ENCODE measurements at places on chromosomes 3 and 15.

GRCh38 chr3:72371431-72371830 is 476.8 kb downstream of the SHQ1 start:
- no peak for DNase-seq

- DNase-seq = no peak
Observed at GRCh38 chr15:93454788-93455187, 365.8 kb upstream of the RGMA start.

- no peak for DNase-seq
Observed at GRCh38 chr3:18426597-18427193, 1.6 kb upstream of the SATB1 start.

DNA sequence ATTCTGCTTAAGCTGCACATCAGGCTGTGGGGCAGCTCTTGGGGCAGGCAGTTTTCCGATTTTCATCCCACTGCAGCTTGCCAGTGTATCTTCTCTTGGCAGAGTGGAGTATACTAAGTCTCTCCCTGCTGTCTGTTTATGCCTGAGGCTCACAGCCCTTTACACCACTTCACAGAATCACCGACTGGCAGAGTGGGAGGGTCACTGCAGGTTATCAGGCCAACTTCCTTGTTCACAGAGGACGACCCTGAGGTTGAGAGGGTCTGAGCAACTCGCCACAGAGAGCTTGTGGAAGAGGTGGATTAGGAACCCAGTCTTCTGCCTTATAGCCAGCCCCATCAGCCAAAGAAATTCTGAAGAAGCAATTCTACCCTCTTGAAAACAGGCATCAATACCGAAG is 30.9 kb downstream of the KIF9 start:
- no peak for DNase-seq

DNA sequence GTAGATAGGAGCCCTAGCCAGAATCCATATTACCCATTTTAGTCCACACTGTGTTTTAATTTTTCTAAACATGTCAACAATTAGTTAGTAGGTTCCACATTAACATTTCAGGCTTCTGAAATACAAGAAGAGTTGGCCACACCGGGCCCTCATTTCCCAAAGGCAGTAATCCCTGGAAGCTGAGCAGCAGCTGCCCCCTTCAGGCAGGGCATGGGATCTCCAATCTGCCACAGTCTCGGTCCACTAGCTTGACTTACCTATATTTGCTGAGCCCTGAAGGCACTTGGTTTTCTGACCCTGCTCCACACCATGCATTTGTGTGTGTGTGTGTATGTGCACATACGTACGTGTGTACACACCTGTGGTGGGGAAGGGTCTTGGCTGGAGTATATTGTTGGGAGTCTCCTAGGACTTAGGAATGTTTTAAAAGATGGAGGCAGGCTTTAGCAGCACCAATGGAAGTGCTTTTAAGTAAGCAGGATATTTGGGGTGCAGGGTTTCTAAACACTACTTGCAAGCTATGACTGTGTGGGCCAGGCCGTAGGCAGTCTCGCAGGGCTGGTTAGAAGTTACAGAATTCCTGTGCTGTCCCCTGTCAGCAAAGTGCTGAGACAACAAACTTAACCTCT is 71.2 kb upstream of the SOX14 start:
- DNase-seq = no peak

DNA sequence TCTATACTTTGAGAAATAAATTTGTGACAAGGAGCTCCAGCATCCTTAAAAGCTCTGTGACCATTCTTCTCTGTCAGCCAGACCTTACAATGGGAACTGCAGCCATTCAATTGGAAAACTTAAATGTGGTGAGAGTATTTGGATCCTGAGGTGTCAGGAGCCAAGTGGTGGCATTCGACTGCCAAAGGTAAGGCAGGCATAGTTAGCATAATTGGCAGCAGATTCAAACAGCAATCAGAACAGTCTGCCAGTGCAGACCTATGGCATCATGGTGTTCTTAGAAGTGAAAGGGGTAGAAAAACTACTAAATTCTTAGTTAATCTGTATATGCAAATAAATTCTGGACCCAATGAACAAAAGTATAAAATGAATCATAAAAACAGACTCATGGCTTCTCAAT is 18.2 kb upstream of the FNDC3B start:
- no peak for DNase-seq

GRCh38 chr3:181974198-181974597 is 262.5 kb downstream of the SOX2 start:
- no peak for DNase-seq

GRCh38 chr3:119695480-119695879 is 7.3 kb upstream of the CFAP91 start:
- DNase-seq = no peak

GRCh38 chr3:177820683-177821316 is 623.5 kb upstream of the TBL1XR1 start:
- DNase-seq = no peak

- no peak for DNase-seq
Observed at GRCh38 chr15:74389241-74390048, 22.0 kb upstream of the CYP11A1 start.

- DNase-seq = no peak
Observed at GRCh38 chr3:106212665-106213222, 343.9 kb upstream of the CBLB start.

GRCh38 chr15:40843261-40843884 is 475 bp upstream of the SPINT1 start:
- DNase-seq = no peak

- DNase-seq = no peak
Observed at GRCh38 chr3:150462108-150462507, 54.0 kb downstream of the TSC22D2 start.

DNA sequence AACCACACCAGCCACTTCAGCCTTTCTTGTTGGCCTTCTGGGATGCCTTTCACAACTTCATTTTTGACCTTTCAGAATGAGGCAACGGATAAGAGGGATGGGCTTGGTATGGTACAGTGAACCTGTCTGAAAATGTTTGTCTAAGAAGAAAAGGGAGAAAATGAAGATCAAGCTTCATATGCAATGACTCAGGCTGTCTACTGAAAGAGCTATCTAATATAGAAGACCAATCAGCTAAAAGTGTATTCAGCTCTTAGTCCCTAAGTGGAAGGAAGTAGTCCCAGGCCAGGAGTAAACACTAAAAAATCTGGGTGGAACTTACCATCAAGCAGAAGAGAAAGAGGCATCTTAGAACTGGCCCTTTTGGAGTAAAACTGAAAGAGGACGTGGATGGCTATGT is 12.2 kb upstream of the UPK1B start:
- no peak for DNase-seq

DNA sequence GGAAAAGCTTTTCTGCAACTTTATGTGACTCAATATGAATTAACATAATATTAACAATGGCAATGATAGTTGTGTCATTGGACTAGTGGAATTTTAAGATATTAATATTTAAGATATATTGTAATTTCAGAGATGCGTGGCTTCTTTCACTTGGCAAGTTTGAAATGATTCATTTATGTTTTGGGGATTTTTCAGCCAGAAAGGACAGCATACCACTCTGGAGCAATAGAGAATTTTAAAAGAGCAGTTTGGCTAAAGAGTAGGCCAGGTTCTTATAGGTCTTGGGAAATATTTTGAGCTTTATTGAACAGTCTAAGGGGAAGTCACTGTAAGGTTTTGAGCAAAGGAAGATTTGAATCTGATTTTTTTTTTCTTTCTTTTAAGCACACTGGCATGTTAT is 16.5 kb downstream of the GMPS start:
- DNase-seq = no peak
